Mesothelial cell of epicardium (in vitro differentiated cells): ENCODE measurements at places on chromosomes 2 and 18.

DNA sequence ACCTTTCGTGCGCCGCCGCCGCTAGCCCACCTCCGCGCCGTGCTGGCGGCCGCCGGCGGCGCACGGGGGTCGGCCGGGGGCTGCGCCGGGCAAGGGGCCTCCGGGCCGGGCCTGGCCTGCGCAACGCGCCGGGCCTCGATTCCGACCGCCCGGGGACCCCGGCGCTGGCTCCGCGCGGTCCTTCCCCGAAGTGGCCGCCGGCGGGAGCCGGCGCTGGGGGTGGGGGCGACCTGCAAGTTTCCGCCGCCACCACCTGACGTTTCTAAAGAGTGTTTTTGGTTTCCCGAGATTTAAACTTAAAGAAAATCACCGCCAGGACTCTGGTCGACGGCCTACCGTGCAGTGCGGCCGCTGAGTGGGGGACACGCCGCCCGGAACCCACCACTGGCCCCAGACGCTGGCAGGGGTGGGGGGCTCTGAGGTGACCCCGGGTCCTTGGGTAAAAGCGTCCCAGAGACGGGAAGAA is 3.8 kb upstream of the GATA6 start:
- H3K4me3 ChIP-seq = peak overlapping the region; percentile 98
- H3K36me3 ChIP-seq = peaks cover 5% of the 10 kb centered on the region
- H3K4me1 ChIP-seq = peaks cover 45% of the 10 kb centered on the region
- no peak for DNase-seq
- peak overlapping the region; percentile 98 for H3K27ac ChIP-seq

DNA sequence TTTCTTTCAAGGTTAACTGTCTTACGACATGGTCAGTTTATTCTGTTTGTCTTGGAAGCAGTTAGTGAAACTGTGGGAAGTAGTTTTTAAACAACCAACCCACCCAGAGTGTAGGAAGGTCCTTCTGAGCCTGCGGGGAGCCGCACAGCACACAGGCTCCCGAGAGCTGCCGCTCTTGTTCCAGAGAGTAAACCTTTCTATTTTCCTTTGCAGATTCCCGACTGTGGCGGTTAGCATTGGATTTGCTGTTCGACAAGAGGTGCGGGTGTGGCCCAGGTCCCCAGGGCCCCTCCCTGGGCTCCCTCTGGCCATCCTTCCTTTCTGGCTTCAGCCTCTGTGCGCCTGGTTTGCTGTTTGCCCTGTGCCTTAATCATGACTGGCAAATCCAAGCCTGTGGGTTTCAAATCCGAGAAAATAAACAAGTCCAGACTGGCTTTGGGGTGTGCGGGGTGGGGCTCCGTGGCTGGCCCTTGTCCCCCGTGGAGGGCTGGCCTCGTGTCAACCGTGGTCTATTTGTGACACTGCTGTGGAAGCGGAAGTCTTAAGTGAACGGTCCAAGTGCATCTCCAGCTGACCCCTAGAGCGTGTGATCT is 30.7 kb downstream of the IMPA2 start:
- no peak for DNase-seq
- peaks cover 15% of the 10 kb centered on the region for H3K4me1 ChIP-seq
- H3K4me3 ChIP-seq = no peak overlapping the region
- no peaks in the 10 kb centered on the region for H3K27me3 ChIP-seq
- H3K36me3 ChIP-seq = peaks cover 12% of the 10 kb centered on the region
- H3K27ac ChIP-seq = no peak overlapping the region

- no peak for DNase-seq
- H3K4me1 ChIP-seq = peaks cover 39% of the 10 kb centered on the region
- no peaks in the 10 kb centered on the region for H3K27me3 ChIP-seq
- peak overlapping the region; percentile 33 for H3K27ac ChIP-seq
- H3K36me3 ChIP-seq = peaks cover 2% of the 10 kb centered on the region
Measured at GRCh38 chr2:109601783-109602182, 12.0 kb downstream of the SEPTIN10 start.

- no peak for DNase-seq
- H3K27me3 ChIP-seq = no peaks in the 10 kb centered on the region
- no peaks in the 10 kb centered on the region for H3K4me1 ChIP-seq
- no peak overlapping the region for H3K4me3 ChIP-seq
- H3K36me3 ChIP-seq = no peaks in the 10 kb centered on the region
Measured at GRCh38 chr18:62702259-62702658, 13.1 kb upstream of the PHLPP1 start.

DNA sequence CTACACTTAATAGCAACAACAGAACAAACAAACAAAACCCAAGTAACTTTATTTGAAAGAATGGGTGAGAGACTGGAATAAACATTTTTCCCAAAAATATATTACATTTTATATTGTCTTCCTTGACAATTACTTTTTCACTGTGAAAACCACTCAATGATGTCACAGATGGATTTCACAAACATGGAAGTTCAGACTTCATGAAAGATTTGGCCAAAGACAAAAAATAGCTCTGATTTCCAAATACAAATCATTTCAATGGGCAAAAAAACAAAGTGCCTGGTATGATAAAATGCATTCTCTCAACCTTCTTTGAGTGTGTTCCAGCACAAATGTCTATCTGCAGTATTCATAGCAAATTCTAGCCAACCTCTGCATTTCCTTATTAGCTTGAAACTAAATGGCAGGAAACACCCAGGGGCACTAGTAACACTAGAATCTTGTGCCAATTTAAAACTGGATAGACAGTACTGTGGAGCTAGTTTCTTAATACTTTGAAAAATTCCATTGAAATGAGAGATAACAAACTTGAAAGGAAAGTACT is 28.5 kb upstream of the NAPG start:
- H3K4me1 ChIP-seq = peaks cover 19% of the 10 kb centered on the region
- no peak overlapping the region for H3K4me3 ChIP-seq
- no peak overlapping the region for H3K27ac ChIP-seq
- no peaks in the 10 kb centered on the region for H3K36me3 ChIP-seq
- DNase-seq = no peak
- peaks cover 1% of the 10 kb centered on the region for H3K27me3 ChIP-seq

GRCh38 chr2:225017713-225018112 is 24.6 kb downstream of the DOCK10 start:
- H3K36me3 ChIP-seq = no peaks in the 10 kb centered on the region
- no peaks in the 10 kb centered on the region for H3K4me1 ChIP-seq
- H3K27ac ChIP-seq = no peak overlapping the region
- no peak for DNase-seq

- no peaks in the 10 kb centered on the region for H3K36me3 ChIP-seq
- no peak overlapping the region for H3K4me3 ChIP-seq
- no peaks in the 10 kb centered on the region for H3K4me1 ChIP-seq
- H3K27me3 ChIP-seq = no peaks in the 10 kb centered on the region
Measured at GRCh38 chr2:13611939-13612338, 895.2 kb downstream of the TRIB2 start.

- H3K36me3 ChIP-seq = peaks cover 2% of the 10 kb centered on the region
- no peak overlapping the region for H3K27ac ChIP-seq
- DNase-seq = no peak
- H3K27me3 ChIP-seq = peaks cover 3% of the 10 kb centered on the region
Measured at GRCh38 chr2:197071790-197072436, 145.4 kb upstream of the PGAP1 start.

DNA sequence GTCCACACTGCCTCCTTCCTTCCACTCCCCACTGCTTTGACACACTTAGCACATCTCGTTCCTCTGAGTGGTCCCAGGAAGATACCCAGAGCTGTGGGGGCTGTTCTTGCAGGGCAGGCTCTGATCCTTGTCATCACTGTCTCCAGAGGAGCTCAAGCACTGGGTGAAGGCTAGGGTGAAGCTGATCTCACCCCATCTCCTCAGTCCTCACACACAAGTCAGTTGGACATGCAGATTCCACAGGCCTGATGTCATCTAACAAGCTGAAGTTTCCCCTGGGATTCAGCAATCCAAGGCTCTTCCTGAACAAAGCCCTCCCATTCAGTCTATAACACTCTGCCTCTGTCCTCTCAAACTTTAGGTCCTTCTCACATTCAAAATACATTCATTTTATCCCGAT is 90.6 kb upstream of the RAB6C start:
- peaks cover 23% of the 10 kb centered on the region for H3K27me3 ChIP-seq
- peaks cover 14% of the 10 kb centered on the region for H3K4me1 ChIP-seq
- no peaks in the 10 kb centered on the region for H3K36me3 ChIP-seq
- no peak overlapping the region for H3K27ac ChIP-seq
- DNase-seq = no peak
- H3K4me3 ChIP-seq = no peak overlapping the region

DNA sequence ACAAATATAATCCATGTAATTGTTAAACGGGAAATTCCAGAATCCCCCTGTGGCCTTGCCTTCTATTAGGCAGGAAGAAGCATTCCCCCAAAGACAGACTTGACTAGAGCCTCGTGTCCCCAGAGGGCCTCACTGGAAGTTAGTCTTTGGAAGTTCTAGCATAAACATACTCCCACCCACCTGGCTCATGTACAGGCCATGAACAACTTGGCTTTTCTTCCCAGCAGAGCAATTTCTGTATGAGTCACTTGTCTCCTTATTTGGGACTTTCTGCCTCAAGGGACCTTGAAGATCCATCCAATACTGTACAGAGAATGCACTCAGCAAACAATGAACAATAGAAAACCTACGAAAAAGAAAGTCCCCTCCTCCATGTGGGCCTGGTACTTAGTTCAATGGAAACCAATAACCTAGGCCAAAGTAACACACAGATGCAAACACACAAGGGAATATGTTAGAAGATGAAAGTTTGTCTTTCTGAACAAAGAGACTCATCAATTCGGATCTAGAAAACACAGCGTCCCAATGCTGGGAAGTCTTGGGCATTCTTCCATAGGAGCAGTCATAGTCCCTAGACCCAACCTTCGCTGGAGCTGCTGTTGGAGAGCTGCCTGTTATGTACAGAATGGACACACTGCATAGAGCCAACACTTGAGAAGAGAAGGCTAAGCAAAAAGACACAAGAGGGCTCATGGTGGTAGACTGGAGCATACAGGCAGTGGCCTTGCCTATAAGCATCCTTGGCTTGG is 303.5 kb downstream of the HRH4 start:
- no peak overlapping the region for H3K4me3 ChIP-seq
- H3K4me1 ChIP-seq = peaks cover 14% of the 10 kb centered on the region
- H3K36me3 ChIP-seq = peaks cover 8% of the 10 kb centered on the region
- no peak for DNase-seq
- no peaks in the 10 kb centered on the region for H3K27me3 ChIP-seq

DNA sequence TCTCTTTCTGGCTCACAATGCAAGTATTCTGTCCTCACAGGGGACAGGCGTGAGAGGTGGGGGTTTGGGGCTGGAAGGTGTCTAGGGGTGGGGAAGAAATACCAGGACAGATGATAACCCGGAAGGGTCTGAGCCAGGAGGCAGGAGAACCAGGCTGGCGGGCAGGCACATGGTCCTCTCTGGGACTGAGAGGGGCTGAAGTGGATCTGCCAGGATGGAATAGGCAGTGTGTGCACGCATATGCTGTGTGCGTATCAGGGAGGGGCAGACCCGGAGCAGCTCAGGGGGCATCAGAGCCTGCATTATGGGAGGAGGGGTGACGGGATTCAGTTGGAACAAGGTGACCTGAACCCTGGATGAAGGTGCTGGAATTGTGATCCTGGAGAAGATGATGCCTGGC is 157.3 kb downstream of the DYSF start:
- no peak overlapping the region for H3K4me3 ChIP-seq
- peaks cover 16% of the 10 kb centered on the region for H3K4me1 ChIP-seq
- peak; percentile 20 for DNase-seq

- H3K27ac ChIP-seq = no peak overlapping the region
- H3K36me3 ChIP-seq = no peaks in the 10 kb centered on the region
- H3K4me3 ChIP-seq = no peak overlapping the region
- H3K4me1 ChIP-seq = peaks cover 2% of the 10 kb centered on the region
Measured at GRCh38 chr2:240143276-240143675, 2.8 kb upstream of the OTOS start.

DNA sequence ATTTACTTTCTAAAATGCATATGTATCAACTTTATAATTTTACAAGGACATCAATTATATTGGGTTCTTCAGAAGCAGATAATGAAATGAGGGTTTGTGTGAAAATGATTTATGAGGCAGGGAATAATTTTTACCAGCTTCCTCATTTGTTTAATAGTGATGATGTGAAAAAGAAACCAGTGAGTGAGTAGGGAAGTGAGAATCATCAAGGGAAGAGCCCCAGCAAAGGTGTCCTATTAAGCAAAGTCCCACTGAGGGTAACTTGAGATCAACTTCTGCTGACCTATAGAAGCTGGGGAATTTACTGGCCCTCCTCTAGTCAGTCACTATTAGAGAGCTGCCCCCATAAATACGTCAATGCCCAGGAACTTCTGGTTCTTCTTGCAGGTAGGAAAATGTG is 266.8 kb upstream of the LYPD1 start:
- H3K4me3 ChIP-seq = no peak overlapping the region
- no peak for DNase-seq
- H3K36me3 ChIP-seq = no peaks in the 10 kb centered on the region
- H3K27ac ChIP-seq = no peak overlapping the region

DNA sequence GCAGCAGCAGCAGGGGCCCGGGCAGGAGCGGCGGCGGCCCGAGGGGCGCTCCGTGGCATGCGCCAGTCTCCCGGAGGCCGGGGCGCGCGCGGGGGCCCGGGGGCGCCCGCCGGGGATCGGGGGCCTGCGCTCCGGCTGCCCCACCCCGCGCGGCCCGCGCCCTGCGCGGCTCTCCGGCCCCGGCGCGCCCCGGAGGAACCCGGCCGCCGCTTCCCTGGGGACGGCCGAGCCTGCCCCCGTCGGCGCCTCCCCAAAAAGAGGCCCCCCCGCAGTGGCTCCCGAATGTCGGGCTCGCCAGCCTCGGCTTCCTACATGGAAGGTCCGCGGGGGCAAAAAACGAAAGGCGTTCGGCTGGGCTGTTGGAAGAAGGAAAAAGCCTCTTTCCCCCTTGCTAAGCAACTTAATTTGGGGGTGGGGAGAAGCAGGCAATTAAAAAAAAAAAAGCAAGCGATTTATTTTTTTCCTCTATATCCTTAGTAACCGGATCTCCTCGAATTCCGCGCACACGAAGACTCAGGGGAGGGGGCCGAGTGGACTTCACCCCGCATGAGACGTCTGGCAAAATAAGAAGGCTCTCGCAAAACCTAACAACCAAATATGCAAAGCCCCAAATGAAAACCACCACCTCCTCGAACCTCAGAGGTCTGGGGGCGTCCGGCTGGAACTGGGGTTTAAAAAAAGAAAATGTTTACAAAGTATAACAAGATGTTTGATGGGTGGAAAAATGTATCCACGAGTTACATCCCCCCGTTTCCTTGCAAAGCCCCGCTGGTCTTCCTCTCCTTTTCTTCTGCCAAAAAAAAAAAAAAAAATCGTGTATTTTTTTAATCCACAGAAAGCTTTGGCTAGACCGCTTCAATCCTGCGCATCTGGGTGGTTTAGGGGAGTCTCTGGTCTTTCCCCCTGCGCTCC is at the start of gene SMAD7:
Gene SMAD7 (minus strand): TSS at position 430 of the 912 bp plus-strand sequence. CDS start 541 bp downstream, outside the sequence.
- peaks cover 46% of the 10 kb centered on the region for H3K4me1 ChIP-seq
- H3K27ac ChIP-seq = peak within 1 kb of the TSS; percentile 98
- H3K27me3 ChIP-seq = no peaks in the 10 kb centered on the region
- DNase-seq = no peak

- no peak for DNase-seq
- no peaks in the 10 kb centered on the region for H3K36me3 ChIP-seq
- H3K4me1 ChIP-seq = peaks cover 12% of the 10 kb centered on the region
- peak overlapping the region; percentile 15 for H3K27ac ChIP-seq
Measured at GRCh38 chr18:24497031-24497754, 36.8 kb downstream of the HRH4 start.
